SIG-M5 (cell line): ENCODE measurements at places on chromosomes 3 and 15.

DNA sequence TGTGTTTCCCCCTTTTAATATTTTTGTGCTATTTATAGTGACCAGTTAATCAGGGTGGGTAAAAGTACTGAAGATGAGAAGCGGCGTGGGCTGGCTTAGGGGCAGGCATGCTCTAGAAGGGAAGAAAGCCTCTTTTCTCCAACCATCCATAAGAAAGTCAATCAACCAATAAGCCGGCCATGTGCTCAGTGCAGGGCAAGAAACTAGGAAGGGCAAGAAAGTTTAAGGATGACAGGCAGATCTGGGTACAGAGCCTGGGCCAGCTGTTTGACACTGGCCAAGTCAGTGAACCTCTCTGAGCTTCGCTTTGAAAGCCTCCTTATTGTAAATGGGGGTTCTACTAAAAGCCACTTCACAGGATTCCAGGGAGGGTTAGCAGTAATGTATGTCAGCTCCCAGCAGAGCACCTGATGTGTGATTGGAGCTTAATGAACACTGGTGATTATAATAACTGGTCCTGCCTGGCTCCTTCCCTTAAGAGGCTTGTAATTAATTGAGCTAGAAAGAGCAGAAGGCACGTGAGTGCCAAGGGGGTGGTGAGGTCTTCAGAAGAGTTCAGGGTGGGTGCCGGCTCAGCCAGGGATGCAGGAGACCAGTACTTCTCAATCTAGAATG, 5.7 kb upstream of the CHRNA3 start:
- no peak for DNase-seq

DNA sequence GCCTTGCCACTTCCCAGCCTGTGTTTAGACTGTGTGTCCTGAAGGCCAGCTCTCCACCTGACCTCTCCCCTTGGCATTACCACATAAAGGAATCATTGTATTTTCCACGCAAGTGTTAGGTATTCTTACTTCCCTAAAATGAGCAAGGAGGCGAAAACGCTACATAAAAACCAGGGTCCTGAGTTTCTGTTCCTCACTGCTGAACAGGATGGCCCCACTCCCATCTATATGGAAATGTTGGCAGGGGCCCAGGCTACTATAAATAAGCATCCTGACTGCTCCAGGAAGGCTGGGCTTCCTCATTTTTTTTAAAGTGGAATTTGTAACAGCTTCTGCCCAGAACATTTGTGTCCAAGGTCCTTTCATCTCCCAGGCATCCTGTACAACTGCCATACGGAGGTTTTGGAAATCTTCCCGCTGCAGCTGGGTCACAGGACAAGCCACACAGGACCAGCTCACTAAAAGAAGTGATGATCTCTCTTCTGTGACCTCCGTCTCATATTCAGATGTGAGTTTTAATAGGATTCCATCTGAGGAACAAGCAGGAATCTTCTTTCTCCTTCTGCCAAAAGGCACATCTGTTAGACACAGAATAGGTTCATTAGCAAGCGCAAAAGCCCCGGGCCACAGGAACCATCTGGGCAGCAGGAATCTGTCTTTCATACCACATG, 56.4 kb upstream of the LIMD1 start:
- peak; percentile 68 for DNase-seq

GRCh38 chr3:66469220-66469640, 31.6 kb downstream of the LRIG1 start:
- no peak for DNase-seq

DNA sequence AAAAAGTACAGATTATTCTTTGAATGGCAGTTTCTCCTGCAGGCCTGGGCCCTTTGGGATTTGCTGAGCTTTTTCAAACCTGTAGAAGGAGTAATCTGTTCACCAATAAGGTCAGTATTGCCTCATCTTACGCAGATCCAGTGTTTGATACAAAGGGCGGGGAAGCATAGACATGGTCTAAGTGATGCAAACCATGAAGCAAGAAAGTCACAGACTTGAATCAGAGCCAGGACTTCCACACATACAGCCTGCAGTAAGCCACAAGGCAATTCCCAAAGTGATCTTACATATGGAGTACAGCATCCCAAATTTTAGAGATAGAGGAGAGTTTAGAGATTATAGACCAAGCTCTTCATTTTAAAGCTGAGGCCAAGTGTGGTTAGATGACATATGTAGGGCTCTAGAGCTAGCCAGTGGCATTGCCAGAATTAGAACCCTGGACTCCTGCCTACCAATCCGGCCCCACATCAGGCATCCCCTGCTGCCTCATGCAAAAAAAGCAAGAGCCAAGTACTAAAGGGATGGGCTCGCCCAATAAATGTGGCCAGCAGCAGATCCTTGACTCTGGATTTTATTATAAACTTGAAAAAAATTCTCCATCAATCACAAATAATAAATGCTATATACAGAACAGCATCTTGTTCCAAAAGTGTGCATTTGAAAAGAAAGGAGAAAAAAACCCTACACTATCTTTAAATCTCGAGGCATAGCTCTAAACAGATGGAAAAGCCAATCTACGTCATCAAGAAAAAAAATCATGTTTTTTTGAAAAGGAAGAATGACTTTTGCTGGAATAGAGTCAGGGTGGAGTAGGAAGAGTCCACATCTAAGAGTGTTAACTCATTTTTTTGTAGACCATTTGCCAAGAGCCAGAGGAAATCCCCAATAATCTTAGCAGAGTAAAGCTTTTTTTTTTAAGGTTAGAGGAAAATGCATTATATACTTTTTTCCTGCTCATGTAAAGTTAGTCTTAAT, 24.0 kb downstream of the ABI3BP start:
- no peak for DNase-seq

- DNase-seq, result no peak
These were observed 17.9 kb downstream of the IL12A start for GRCh38 chr3:160006282-160007163.

DNA sequence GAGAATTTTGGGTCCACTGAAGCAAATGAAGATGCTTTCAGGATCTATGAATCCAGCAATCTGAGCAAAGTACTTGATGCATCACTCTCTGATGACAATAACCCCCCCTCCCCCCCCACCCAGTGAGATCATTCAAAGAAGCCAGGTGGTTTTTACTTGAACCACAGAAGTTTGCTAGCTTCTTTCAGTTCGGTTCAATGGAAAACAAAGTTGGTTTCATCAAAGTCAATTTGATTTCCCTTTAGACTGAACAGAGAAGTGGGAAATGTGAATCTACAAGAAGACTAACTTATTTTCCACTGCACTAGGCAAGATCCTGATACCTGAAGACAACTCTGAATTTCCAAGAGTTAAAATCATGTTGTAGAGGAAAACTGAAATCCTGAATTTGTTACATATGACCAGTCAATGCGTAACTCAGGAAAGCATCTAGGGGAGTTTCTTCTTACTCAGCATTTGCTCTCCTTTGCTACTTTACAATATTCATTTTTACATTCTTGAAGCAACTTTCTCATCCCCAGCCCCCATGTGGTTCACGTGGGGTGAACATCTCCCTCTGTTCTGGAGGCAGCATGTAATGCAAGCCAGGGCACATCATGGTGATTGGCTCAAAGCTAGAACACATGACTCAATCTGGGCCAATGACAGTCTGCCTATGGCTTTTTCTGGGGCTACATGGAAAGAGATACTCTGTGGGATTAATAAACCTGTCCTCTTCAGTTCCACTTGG, 572.6 kb downstream of the FOXP1 start:
- no peak for DNase-seq

DNA sequence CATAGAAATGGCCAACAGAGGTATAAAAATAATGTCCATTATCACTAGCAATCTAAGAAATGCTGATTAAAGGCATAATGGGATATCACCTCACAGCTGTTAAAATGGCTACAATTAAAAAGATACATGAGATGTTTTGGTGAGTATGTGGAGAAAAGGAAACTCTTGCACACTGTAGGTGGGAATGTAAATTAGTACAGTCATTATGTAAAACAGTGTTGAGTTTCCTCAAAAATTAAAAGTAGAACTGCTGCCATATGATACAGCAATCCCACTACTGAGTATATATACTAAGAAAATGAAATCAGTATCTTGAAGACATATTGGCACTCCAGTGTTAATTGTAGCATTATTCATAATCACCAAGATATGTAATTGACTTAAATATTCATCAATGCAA, 982.2 kb upstream of the EPHA6 start:
- no peak for DNase-seq

- DNase-seq, result no peak
These were observed 170.3 kb downstream of the MOBP start for GRCh38 chr3:39637807-39638206.

DNA sequence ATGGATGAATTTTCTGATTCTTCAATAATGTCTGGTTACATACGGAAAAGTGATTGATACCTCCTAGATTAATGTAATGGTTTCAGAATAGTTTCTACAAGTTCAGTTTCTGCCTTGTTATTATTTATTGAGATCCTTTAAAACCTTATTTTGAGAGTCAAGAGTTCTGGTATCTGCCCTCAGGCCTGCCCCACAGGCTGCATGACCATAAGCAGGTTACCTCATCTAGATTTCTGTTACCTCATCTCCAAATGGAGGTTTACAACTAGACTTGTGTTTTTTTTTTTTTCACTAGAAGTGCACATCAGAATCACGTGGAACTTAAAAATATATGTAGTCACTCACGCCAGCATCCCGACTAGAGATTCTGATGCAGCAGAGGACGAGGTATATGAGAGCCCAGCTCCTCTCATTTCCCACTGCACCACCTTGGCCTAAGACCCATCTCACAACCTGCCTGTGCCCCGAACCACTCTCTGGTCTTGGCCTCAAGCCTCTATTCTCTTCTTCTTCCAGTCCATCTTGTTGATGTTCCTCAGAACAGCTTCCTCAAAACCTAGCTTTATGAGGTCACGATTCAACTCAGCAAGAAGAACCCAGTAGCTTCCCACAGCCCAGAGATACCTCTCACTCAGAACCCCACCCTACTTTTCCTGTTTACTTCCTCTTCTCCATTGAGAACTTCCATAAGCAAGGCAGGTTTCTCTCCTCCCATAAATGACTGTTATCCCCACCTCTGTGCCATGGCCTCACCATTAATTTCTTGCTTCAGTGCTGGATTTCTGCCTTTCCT, 353.4 kb downstream of the CHST2 start:
- DNase-seq, result no peak

- DNase-seq, result peak; percentile 37
These were observed 3.5 kb downstream of the TKT start for GRCh38 chr3:53252096-53252946.

GRCh38 chr3:184409331-184409926, 29.6 kb downstream of the CHRD start:
- DNase-seq, result no peak

GRCh38 chr15:27410996-27411605, 440.1 kb downstream of the GABRG3 start:
- DNase-seq, result no peak

GRCh38 chr15:79515300-79516027, 83.3 kb downstream of the MINAR1 start:
- no peak for DNase-seq

- no peak for DNase-seq
These were observed 453.1 kb downstream of the IL5RA start for GRCh38 chr3:2656806-2657777.

DNA sequence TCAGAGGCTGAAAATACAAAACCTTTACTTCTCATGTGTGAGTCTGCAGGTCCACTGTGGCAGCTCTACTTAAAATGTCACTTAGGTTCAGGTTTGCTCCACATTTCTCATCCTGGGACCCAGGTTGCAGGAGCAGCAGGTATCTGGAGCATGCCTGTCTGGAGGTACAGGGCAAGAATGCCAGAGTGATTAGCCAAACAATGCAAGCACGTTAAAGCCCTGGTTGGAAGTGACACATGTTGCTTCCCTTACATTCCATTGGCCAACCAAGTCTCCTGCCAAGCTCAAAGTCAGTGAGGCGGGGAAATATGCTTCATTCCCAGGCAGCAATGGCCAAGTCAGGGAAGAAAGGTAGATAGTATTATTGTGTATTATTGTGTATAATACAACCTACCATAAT, 76.8 kb upstream of the ARL6 start:
- no peak for DNase-seq

- DNase-seq, result no peak
These were observed 6.3 kb upstream of the TFG start for GRCh38 chr3:100702980-100703345.

- DNase-seq, result no peak
These were observed 246.9 kb downstream of the GOLGA6L6 start for GRCh38 chr15:20294651-20295237.

- DNase-seq, result no peak
These were observed 238.1 kb downstream of the CPNE4 start for GRCh38 chr3:131796558-131797198.

GRCh38 chr3:144744473-144744872, 772.9 kb downstream of the DIPK2A start:
- DNase-seq, result no peak

DNA sequence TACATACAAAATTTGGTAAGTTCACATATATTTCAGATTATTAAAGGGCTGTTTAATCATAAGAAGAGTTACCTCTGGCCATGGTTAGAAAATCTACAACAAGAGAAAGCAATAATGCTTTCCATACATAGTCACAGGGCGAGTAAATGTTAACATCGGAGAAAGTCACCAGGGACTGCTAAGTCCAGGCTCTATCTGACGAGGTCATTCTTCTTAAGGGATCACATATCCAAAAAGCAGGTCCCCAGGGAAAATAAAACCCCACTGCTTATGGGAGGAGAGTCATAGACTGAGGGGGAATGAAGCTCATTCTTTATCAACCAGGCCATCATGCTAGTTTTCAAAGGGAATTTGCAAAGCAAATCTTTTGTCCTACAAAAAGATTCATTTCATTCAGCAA, 3.1 kb downstream of the PCYT1A start:
- DNase-seq, result no peak

DNA sequence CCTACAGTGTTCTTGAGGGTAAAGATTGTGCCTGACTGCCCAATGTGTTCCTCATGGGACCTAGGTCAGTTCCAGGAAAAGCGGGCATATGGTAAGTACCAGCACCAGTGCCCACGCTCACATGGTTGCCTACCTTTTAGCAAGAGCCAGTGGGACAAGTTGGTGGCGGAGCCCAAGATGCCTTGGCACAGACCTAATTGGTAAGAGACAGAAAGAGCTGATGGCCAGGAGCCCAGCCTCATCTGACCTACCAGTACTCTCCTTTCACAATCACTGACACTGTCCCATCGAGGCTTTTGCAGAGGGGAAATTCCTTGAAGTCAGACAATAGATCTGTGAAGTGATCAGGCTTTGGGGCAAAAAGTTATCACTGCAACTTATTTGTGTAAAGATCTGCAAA, 98.4 kb upstream of the BCL6 start:
- DNase-seq, result no peak

- DNase-seq, result no peak
These were observed 449.2 kb upstream of the CFAP20DC start for GRCh38 chr3:59499000-59499399.

DNA sequence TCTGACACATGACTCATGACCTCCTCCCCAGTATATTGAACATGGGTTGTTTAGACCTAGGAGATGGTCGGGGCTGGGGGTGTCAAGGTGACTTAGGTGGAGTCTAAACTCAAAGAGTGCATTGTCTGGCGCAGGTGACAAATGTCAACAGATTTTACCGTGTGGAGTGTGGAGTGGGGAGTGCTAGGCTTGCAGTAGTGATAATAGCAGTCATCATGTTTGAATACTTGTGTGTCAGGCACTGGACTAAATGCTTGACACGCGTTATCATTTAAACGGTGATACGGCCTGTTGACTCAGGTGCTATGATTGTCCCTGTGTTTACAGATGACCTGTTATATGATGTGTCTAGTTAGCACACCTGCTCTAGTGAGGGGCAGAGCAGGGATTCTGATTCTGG, 30.8 kb downstream of the MUC20 start:
- no peak for DNase-seq
